ENCODE measurements at places on chromosomes 7 and 10.

DNA sequence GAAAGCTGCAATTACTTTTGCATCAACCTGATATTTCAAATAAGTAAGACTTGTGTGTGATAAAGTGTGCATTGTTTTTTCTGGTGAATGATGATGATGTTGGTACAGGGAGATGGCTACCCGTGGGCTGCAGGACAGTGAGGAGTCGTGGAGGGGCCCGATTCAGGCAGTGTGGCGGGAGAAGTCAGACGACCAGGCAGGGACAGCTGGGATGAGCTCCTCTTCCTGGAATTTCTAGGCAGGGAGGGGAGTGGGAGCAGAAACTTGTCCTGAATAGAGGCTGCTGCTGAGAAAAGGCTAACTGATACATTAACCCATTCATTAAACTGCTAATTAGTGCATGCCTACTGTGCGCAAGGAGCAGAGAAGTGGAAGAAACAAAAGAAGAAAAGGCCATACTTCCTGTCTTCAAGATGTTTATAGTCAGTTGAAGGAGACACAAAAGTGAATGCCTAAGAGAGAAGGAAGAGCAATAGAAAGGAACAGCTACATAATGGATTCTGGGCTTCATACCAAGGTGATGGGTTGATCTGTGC is 9.3 kb upstream of the GATAD1 start:
- DNase-seq = no peak

DNA sequence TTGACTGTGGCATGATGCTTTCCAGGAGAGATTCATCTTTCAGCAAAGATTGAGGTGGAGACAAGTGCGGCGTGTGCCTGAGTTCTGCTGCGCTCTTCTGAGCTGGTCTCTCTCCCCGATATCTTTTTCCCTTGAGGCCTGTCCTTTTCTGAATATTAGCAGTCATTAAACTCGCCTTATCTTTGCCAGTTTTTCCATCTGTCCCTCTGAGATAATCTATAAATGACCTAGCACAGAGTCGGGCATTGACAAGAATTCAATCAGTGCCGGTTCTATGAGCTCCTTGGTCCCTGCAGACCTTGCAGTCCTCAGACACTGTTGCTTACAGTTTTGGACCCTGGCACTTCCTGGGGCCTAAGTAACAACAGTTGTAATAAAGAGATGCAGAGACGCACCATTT is 89.7 kb upstream of the IKZF1 start:
- DNase-seq = no peak

DNA sequence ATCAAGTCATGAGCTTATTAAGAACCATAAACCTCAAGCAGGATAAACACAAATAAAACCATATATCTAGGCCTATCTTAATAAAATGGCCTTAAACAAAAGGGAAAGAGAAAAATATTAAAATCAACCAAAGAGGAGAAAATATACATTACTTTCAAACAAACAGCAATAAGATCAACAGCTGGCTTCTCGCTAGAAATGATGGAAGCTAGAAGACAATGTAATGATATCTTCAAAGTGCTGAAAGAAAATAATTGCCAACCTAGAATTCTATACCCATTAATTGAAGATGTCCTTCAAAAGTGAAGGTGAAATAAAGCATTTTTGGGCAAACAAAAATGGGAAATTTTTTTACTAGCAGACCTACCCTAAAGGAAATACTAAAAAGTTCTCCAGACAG is 142.9 kb upstream of the PODXL start:
- DNase-seq = no peak

DNA sequence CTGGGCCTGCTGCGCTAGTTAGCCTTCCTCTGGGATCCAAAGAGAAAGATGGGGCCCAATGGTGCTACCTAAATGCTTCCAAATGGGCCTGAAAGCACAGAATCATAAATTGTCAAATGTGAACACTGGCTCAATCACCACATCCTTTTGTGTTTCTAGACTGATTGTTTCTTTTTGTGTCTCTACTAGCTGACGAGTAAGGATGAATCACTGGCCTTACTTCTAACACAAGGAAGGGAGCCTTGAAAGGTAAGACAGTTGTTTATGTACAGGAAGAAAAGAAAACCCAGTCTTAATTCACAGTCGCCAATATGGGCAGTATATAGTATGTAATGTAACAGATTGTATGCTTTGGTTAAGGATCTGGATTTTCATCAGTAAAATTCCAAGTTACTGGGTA is 89.5 kb downstream of the ZNF92 start:
- no peak for DNase-seq

GRCh38 chr10:62726142-62726541 is 78.4 kb upstream of the ADO start:
- DNase-seq = no peak
